Daoy (cell line): ENCODE measurements at places on chromosomes 3 and 15. TPM values are rescaled to one million over a fixed set of nuclear protein-coding genes. Genes with fewer than 3 reads are reported as not detected.

The CACNA2D2 gene
- total RNA-seq, result 0.03 TPM in 1 of 2 replicates, not detected in the other

- DNase-seq, result no peak
Observed at GRCh38 chr15:29262738-29263137, 6.9 kb downstream of the NSMCE3 start.

- DNase-seq, result peak; percentile 62
Observed at GRCh38 chr3:197749315-197749600, 425 bp upstream of the FYTTD1 start.

The TM4SF18 gene
- total RNA-seq, result 0.23 TPM in 1 of 2 replicates, not detected in the other

- peak; percentile 76 for DNase-seq
Observed at GRCh38 chr15:40421246-40422157, 15.9 kb downstream of the IVD start.

- no peak for DNase-seq
Observed at GRCh38 chr3:198027799-198028390, 67.9 kb downstream of the LMLN start.

GRCh38 chr3:170752571-170753155, 117.3 kb downstream of the RPL22L1 start:
- no peak for DNase-seq

DNA sequence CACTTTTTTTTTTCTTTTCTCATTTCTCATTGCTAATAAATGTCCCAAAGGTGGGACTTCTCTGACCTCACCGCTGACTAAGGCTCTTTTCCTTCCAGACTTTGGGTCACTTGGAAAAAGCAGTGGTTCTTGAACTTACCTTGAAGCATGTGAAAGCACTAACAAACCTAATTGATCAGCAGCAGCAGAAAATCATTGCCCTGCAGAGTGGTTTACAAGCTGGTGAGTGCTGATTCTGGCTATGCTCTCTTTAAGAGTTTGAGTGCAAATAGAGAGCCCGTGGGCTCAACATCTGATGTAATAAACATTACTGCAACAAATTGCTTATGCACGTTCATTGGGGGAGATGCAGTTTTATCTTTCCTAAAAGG, 2.0 kb downstream of the BHLHE40 start:
- no peak for DNase-seq

GRCh38 chr3:62373714-62374333, 474 bp upstream of the FEZF2 start:
- DNase-seq, result no peak

GRCh38 chr3:127182848-127183714, 9.8 kb upstream of the PRR23E start:
- DNase-seq, result no peak

DNA sequence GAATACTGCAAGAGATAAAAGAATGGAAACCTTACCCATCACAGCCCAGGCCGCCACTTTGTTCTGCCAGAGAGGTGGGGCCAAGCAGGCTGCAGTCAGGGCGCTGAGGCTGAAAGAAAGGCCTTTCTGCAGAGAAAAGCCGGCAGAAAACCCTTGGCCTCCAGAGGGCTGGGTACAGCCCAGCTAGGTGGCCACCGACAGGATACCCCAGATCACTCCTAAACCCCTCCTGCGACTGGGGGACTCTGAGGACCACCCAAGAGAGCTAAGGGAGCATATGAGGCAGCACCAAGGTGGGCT, 69.3 kb downstream of the SMAD6 start:
- no peak for DNase-seq

DNA sequence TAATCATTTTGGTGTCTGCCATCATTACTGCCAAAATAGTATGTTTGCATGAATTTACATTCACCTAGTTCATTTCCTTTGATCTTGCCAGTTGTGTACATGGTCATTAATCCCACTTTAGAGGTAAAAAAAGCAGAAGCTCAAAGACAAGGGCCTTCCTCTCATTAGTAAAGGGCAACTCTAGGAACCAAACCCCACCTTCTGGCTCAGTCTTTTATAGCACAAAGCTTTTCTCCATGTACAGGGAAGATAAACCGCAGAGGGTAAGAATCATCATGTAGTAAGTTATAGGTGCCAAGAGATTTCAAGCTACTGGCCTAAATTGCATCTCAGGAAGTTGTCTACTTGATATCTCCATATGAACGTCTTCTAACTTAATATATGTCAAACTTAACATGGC, 19.3 kb upstream of the SPG21 start:
- DNase-seq, result no peak

DNA sequence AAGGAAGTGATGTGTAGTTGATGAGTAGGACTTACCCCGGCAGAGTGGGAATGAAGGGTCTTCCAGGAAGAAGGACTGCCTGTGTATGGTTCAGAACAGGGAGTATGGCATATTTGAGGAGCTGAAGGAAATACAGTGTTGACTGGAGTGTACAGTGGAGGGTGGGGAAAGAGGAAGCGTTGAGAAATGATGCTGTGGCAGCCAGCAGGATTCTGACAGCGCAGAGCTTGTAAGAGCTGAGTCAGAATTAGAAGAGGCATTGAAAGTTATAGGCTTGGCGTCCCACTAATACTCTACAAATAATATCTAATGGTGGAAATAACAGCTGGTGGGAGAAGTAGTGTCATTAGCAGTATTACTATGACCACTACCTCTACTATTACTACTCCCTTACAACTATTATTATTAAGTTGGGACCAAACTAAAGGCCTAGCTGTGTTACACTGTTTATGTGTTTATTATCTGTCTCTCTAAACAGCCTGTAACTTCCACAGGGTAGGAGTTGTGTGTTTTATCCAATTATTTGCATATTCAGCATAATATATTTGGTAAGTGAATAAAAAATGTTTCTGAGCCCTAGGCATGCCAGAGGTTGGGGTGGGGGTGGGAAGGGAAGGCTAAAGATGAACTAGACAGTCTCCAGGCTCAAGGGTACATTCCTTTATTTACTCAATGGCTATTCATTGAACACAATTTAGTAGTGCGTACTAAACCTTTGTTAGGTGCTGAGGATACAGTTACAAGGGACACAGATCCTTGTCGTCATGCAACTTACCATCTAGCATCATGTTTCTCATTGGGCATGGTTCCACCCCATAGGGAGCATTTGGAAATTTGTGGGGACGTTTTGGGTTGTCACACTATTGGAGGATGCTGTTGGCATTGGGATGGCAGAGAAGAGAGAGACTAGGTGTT, 428.8 kb upstream of the ONECUT1 start:
- DNase-seq, result no peak

- DNase-seq, result no peak
Observed at GRCh38 chr3:156341332-156341731, 213.6 kb downstream of the SSR3 start.

The TRIM42 gene
- total RNA-seq, result not detected in 2 replicates

The UBP1 gene
- total RNA-seq, result 14.8 and 19.8 TPM in 2 replicates

The ZNF80 gene
- not detected in 2 replicates for total RNA-seq

- no peak for DNase-seq
Observed at GRCh38 chr3:156459434-156459833, 95.5 kb downstream of the SSR3 start.

The LMAN1L gene
- not detected in 2 replicates for total RNA-seq

GRCh38 chr3:45906681-45907407, 20.5 kb downstream of the CCR9 start:
- DNase-seq, result peak; percentile 39

The CTDSPL2 gene
- total RNA-seq, result 43.8 and 72.5 TPM in 2 replicates
